ENCODE measurements at places on chromosomes 5 and 9.

- no peak for DNase-seq
Measured at GRCh38 chr9:65432722-65433323, 147.8 kb upstream of the FOXD4L5 start.

DNA sequence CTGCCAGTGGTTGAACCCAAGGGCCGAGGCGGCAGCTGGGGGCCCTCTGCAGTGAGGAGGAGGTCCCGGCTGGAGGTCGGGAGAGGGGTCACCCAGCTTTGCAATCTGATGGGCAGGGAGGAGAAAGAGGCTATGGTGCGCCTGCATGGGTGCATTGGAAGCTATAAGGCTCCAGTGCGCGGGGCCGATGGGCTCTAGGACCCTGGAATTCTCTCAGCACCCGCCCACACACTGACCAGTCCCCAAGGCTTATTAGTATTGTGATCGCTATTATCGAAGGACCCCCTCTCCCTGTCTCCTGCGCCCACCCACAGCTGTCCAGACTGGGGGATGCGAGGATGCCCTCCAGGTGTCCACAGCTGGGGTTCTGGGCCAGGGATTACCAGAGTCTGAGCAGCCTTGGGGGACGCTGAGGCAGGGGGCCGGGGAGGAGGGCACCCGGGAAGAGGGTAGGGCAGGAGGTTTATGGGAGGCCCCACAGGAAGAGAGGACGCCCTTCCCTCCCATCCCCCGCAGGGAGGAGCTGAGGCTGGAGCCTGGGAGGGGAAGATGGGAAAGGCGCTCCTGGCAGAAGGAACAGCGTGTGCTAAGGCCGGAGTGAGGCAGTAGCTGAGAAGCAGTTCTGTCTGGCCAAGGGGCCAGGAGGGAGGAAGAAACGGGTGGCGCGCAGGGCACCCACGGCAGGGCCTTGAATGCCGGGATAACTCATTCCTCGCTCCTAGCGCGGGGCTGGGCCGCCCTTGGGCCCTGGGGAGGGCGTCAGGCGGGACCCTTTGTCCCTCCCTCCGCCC is 24.2 kb downstream of the C9orf50 start:
- peak; percentile 57 for DNase-seq

DNA sequence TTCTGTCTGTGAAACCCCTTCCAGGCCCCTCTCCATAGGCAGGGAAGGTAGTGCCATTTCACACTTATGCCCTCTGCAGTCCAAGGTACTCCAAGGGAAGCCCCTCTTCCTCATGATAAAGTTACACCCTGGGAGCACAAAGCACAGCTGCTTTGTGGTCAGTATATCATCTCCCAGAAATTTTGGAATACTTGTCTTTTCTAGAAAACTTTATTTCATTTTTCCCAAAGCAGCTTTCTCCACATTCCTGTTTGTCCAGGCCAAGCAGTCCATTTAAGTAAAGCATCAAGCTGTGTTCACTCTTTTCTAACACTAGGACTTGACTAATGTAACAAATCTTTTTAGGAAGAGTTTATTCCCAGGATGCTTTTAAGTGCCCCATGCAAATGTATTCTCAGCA is 371.8 kb upstream of the RGMB start:
- DNase-seq, result peak; percentile 4

DNA sequence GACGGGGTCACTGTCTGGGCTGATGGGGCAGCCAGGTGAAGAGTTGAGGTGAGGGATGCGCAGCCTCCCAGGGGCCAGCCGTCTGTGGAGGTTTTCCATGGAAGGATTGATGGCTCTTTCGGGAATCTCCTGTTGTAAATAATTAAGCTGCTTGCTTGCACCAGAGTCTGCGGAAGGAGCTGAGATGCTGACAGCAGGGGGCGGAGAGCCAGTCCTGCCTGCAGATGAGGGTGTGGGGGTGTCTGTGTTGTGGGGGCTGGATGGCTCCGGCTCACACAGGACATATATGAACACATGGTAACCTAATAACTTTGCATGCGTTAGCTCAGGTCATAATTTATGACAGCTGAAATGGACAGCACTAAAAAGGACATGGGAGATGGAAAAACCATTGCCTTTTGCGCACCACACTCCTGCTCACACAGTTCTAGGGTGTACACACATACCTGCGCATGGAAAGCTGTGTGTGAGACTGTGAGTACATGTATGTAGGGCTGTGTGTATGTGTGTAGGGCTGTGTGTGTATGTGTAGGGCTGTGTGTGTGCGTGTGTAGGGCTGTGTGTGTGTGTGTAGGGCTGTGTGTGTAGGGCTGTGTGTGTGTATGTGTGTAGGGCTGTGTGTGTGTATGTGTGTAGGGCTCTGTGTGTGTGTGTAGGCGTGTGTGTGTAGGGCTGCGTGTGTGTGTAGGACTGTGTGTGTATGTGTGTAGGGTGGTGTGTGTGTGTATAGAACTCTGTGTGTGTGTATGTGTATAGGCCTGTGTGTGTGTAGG is 36.8 kb upstream of the SEMA4D start:
- no peak for DNase-seq

- DNase-seq, result no peak
Measured at GRCh38 chr5:119706049-119706448, 76.7 kb downstream of the FAM170A start.

- DNase-seq, result no peak
Measured at GRCh38 chr5:74433896-74434829, 206.4 kb downstream of the ENC1 start.

DNA sequence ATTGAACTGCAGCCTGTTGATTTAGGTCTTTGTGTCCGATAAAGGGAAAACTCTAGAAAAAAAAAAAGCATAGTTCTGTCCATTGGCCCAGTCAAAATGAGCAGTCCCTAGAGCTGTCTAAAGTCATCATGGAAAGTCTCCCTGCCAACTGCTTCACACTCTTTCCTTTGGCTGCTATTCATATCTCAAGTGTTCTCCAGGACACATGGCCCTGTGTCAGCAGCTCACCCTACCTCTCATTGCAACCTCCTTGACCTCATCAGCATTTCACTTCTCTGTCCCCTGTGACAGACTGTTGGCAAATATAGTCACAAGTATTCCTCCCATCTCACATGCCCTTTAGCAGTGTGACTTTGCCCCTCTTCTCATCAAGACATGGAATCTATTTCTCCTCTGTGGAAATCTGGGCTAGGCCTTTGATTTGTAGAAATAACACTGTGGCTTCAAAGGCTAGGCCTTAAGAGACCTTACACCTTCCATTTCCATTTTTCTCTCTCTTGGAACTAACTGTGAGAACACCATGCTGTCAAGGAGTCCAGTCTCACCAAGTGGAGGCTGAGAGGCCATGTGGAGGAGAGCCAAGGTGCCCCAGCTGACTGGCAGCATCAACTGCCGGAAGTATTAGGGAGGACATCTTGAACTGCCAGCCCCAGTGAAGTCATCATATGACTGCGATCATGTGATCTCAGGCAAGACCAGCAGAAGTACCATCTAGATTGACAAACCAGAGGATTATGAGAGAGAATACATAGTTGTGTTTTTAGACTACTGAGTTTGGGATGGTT is 149.4 kb upstream of the TARS1 start:
- no peak for DNase-seq

DNA sequence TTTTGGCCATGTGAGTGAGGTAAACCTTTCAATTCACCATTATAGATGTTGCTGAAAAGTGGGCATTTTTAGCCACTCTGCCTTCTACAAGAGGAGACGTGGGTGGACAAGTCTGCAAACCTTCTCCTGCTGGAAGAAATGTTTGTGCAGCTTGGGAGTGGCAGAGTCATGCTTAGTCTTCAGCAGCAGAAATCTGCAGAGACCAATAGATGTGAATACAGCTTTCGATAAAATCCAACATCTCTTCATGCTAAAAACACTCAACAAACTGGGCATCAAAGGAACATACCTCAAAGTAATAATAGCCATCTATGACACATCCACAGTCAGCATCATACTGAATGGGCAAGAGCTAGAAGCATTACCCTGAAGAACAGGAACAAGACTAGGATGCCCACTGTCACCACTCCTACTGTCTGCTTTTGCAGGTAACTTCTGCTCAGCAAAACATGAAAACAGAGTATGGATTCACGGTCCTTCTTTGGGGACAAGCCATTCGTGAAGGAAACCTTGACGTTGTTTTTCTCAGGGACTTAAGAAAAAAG is 91.3 kb downstream of the RALGPS1 start:
- no peak for DNase-seq

- DNase-seq, result no peak
Measured at GRCh38 chr5:612498-613424, 621 bp downstream of the CEP72 start.

GRCh38 chr5:40599676-40600075 is 80.0 kb upstream of the PTGER4 start:
- DNase-seq, result no peak

- DNase-seq, result no peak
Measured at GRCh38 chr5:93875693-93876092, 134.3 kb upstream of the POU5F2 start.

GRCh38 chr5:132454361-132454760 is 36.2 kb downstream of the IRF1 start:
- DNase-seq, result no peak

DNA sequence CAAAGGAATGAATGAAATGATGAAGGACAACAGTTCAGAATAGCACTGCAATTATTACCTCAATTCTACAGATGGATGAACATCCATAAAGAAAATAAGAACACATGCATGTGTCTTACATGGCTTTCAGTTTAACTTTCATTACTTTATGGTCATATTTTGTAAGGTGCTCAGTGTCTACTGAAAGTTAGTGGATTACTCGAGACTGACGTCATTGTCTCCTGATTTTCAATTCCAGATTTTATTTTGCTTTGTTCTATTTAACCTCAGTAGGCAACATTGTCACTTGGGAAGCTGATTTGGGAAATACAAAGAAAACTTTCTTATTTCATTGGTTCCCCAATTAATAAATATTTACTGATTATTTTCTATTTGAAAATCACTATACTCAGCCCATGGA is 363.7 kb downstream of the CHSY3 start:
- no peak for DNase-seq

DNA sequence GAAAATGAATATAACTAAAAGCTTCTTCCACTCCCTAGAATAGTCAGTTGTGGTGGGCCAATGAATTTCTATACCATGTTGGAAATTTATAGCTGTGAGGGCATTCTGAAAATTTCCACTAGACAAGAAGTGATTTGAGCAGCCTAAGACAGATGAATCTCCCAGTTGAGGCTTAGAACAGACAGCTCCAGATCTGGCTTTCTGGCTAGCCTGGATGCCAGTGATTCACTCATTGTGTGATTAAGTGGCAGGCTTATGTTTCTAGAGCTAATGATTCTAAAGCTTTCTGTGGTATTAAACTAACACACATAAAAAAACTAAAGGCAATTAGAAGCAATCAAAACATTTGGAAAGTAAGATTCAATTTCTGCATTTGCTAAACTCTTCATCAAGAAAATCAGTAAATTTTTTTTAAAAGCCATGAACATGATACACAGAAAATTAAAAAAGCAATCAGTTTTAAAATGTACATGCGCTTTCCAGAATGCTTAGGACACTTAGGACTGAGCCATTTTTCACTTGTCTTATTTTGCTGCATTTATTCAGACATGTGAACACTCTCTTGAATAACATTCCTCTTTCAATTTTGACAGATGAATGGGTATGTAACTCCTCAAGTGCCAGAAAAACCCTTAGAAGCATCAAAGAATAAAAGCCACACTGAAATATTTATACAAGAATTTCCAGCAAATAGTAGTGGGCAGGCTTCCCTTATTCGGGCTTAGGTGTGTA is 100.5 kb upstream of the GNAQ start:
- DNase-seq, result peak; percentile 33

DNA sequence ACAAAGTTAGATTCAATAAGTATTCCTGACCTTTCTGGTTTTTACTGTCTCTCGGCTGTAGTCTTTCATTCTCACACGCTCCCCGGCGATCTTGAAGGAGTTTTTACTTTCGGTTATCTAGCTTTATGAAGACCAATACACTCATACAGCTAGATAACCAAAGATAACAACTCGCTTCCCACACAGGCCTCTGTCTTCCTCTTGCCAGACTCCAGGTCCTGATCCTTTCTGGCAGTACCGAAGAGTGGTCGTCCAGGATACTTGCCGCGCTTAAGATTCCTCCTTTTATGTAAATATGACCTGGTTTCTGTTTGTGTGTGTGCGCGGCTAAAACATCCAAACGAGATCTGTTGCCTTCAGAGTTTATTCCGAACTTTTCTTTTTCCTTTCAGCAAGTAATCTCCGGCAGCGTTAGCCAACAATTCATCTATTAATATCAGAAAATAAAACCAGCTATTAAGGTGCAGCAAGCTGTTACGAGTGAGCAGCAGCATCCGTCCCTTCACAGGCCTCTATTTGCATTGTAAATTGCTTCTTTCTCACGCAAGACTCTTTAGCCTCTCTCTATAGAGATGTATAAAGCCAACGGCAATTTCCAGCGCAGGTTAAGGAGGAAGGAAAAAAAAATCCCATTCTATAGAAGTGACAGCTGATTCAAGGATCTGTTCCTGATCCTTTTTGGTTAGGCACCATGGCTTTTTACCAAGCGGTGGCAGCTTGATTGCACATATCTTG is 216.1 kb downstream of the MEF2C start:
- DNase-seq, result no peak

GRCh38 chr5:51384281-51384840 is 1.1 kb downstream of the ISL1 start:
- DNase-seq, result no peak

DNA sequence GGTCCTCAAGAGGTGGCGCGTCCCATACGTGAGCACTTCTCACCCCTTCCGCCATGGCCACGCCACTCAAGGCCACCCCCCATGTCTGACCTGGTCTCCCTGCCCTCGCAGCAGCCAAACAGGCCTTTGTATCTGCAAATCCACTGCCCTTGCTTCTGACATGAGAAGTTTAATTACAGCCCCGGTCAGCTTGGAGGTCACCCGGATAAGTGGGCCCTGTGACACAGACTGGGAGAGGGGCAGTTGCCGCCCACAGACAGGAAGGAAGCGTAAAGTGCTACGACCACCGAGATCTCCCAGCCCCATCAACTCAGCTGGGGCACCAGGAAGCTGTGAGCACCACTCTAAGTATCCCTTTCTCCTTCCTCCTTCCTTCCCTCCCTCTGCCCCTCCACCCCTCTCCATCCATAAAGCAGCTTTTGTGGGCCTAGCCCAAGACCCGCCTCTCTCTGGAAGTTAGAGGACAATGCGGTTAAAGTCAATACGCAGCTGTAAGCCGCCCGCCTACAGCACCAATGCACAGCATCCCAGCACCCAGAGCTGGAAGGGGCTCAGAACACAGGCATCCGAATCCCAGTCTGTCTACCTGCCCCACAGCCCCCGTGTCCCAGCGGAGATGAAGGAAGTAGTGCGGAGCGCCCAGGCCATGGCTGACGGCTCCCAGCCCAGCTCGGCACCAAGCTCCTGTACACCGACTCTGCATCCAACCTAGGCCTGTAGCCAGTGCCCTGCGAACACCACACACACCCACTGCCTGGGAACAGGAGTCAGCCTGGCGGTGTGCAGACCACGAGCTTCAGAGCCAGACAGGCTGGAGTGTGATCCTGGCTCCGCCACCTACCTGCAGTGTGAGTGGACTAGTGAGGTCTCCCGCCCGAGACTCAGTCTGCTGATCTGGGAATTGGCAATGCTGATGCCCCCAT is 44.8 kb upstream of the RNF130 start:
- no peak for DNase-seq

DNA sequence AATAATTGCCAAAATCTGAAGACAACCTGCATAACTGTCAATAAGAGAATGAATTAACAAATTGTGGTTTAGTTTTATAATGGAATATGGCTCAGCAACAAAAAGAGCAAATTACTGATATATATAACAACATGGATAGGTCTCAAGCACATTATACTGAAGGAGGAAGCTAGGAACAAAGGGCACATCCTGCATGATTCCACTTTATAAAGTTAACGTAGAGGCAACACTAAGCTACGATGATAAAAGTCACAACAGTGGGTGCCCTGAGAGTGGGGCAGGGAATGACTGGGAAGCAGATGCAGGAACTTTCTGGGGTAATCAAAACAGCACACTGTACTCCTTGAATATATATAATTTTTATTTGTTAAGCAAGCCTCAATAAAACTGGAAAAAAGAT is 165.2 kb downstream of the RMI1 start:
- DNase-seq, result no peak
